Upper lobe of right lung (tissue), 1 donor: ENCODE measurements at places on chromosomes 12 and 14.

DNA sequence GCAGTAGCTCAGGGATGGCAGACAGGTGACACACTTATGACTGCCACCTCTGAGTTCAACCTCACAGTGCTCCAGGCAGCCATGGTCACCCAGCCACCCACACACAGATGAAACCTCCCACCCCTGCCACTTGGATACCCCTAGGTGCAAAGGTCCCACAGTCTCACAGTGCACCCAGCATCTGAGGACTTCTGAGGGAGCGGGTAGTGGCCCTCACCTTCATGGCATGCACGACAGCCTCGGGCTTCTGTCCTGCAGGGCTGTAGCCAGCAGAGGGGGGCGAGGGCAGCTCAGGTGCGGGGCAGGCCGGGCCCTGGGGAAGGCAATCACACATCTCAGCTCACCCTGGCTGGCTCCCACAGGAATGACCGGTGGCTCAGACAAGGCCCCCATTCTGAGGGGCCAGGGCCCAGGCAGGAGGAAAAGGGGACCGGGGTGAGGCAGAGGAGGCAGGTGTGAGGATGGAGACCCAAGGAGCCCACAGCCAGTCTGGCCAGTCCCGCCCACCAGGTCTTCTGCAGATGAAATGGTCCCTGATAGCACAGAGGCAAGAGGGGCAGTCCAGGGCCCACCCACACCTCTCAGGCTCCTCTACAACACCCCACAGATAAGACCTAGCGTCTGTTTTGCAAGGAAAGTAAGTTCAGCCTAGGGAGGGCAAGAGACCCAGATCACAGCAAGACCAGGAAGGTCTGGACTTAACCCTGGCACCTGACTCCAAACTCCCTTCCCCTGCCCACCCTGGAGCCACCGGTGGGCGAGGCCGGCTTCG is 35.8 kb downstream of the CCNK start:
- no peak for DNase-seq

- no peak for DNase-seq
These were observed 7.6 kb downstream of the ITPK1 start for GRCh38 chr14:93108105-93108504.

DNA sequence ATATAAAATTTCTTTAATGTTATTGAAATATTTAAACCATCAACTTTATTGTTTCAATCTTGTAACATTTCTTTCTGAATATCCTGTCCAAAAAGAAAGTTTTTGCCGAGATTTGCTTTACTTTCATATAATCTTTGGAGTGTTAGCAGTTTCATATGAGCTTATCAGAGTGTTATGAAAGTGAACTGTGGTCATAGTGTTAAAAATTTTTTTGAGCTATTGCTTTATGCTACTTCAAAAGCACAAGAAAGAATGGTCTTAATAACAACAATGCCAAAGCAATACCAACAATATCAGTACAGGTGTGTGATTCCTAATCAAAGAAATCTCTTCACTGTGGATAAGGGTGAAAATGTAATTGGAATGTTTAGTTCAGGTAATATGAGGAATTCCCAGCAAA is 1994.9 kb upstream of the FLRT2 start:
- no peak for DNase-seq

DNA sequence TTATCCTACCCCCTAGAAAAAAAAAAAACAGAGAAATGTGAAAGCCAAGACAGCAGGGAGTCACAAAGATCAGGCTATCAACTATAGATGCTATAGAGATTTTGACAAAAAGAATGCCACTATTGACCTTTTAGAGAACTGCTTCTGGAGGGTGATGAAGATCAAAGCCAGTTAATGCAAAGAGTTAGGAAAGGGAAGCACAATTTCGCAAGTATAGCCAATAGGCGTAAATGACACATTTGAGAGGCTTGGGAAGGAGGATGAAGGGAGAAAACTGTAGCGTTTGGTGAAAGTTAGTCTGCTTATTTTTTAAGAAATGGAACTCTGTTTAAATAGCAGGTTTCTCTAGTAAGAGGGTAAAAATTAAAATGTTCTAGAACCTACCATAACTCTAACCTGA is 190.7 kb downstream of the DUSP6 start:
- no peak for DNase-seq

DNA sequence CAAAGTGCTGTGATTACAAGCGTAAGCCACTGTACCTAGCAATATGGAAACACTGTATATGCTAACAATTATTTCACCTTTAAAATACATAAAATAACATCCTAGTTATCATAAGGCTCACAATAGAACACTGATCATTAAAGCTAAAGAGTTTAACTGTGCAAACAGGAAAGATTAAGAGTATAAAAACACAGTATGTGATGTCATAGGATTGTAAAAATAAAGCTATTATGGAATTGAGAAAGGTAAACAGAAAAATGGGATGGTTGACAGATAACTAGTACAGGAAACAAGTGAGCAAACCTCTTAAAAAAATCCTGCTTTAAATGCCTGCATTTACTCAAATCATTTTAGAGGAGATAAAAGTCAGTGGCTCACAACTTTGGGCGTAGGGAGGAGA is 10.8 kb upstream of the IPO8 start:
- no peak for DNase-seq

DNA sequence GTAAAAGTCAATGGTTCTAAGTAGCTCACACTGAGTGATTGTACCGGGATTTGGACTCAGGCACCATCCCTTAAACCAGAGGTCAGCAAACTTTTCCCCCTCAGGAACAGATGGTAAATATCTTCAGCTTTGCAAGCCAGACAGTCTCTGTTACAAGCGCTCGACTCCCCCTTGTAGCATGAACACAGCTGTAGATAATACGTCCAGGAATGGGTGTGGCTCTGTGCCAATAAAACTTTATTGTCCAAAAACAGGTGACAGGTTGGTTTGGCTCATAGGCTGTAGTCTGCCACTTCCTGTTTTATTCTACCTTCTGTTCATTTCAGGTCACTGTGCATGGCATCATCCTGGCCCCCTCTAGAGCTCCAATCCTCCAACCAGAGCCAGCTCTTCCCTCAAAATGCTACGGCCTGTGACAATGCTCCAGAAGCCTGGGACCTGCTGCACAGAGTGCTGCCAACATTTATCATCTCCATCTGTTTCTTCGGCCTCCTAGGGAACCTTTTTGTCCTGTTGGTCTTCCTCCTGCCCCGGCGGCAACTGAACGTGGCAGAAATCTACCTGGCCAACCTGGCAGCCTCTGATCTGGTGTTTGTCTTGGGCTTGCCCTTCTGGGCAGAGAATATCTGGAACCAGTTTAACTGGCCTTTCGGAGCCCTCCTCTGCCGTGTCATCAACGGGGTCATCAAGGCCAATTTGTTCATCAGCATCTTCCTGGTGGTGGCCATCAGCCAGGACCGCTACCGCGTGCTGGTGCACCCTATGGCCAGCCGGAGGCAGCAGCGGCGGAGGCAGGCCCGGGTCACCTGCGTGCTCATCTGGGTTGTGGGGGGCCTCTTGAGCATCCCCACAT is 7.6 kb downstream of the BDKRB1 start:
- no peak for DNase-seq

DNA sequence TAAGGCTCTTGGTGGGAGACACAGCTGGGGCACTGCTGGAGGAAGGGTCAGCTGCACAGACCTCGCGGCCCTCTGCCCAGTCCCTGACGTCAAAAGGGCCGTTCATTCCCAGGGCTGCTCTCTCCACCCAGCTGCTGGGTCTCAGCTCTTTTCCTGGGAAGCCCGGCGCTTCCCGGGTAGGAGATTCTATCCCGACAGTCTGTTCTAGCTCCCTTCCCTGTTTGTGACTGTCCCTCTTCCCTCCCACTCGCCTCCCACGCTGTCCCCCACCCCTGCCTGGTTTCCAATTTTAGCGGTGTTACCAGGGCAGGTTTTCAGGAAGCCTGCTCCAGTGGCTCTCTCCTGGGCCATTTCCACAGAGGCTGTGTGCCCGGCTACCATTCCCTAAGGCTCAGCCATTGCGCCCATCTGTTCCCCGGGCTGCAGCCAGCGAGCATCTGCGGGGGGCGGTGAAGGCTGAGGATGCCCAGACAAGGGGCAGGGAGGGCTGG is 186.6 kb downstream of the CACNA1C start:
- DNase-seq = no peak

DNA sequence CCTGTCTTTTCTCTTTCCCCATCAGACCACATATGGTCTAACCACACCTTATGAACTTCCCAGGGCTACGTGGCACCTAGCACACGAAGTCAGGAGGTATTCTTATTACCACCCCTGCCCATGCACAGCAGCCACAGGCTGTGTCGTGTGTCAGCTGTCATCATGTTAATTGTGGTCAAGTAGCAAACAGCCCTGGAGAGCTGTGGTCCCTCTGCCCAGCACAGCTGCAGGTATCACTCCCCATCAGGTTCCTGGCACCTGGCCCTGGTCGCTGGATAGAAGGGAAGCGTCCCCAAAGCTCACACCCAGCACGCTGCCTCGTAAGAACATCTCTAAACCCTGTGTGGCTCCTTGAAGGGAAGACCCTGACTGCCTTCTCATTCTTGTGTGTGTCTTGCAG is 45.4 kb downstream of the CLMN start:
- DNase-seq = no peak

DNA sequence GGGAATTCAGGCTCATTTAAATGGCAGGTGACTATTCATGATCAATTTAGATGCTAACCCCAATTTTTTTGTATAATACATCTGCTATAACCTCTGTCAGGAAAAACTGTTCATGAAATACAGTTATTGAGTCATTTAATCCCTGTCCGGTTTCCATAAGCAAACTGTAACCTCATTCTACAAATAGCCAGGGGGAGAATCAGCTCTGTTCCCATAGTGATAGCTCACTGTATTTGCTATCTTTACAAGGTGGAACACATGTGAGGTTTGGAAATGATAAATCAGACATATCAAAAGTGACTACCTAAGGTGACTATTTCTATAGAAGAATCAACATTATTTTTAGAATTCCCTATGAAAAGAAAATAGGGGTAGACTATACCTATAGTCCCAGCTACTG is 38.6 kb upstream of the VPS33A start:
- DNase-seq = no peak

GRCh38 chr14:61480704-61481285 is 159.4 kb downstream of the PRKCH start:
- DNase-seq = no peak

- DNase-seq = no peak
These were observed 45.5 kb downstream of the ATF7IP start for GRCh38 chr12:14410841-14411569.

- DNase-seq = no peak
These were observed 18.8 kb upstream of the NR4A1 start for GRCh38 chr12:52032446-52032803.

DNA sequence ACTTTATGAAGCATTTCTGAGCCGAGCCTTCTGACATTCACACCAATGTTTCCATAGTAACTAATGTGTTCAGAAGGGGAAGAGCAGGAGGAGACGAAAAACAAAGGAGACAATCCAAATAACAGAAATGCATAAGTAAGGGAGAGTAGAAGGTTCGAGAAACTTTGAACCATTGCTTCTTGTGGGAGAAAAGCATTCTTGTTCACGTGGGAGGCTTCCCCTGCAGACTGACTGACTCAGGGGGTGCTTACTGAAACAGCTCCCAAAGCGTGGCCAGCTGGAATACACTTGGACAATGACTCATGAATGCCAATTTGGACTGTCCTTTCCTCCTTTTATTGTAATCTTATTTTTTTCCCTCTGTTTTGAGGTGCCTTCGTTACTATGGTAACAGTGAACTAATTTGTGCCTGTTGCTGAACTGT is 73.9 kb downstream of the NEDD1 start:
- no peak for DNase-seq
